Activated T-helper 17 cell treated with anti-CD3 and anti-CD28 coated beads, Interleukin-2, amount 50 U/mL, for 72 hours (primary cell): ENCODE measurements at places on chromosomes 5 and 9. TPM values are rescaled to one million over a fixed set of nuclear protein-coding genes. Genes with fewer than 3 reads are reported as not detected.
A peak's percentile ranks its signal among the peaks of the same experiment; 100 is the strongest.

DNA sequence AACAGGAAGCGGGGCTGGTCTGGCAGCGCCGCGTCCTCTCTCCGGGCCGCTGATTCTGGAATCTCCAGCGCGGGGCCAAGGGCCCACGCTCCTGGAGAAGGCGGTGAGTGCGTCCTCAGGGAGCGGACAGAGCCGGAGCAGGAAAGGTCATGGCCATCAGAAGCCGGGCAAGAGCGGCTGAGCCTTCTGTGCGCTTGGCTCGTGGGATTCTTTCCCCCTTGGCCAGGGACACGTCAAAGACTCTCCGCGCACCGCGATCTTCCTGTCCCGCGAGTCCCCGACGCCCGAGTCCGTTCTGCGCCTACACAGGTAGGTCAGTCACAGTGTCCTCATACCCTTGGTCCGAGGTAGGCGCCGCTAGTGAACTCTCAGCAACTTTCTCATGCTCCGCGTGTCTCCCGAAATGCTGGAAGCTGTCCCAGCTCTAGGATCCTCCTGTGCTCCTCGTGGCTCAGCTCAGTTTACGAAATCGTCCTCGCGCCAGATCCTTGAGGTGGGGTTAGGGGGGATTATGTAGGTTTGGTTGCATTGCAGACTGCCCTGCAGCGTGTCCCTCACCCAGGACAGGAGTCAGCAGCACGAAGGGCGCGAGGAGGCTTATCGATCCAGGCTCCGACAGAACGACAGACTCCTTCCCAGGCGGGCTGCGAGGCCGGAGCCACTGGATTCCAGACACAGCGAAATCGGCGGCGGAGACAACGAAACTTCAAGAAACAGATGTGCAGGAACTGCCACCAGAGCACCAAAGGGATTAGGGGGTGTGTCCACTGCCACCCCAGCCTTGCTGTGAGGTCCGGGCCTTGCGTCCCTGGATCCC lies 8.7 kb downstream of the LHX6 start:
- ATAC-seq: no peak

DNA sequence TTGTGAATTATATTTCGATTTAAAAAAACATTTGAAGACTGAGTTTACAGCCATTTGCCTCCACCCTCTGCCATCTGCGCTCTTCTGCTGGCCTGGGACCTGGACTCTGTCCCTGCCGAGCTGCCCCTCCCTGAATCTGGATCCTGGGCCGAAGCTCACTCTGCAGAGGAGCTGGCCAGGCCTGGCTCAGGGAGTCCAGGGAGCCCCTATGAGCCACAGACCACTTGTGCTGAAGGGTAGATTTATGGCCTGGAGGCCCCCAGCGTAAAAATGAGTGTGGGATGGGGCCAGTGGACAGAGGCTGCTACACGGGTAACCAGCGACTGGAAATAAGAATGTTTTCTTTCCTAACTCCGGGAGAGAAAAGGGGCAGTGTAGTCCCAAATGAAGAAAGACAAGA lies 129.8 kb downstream of the FGF18 start:
- no peak for ATAC-seq

Gene LIFR
- total RNA-seq: 0.16 TPM

DNA sequence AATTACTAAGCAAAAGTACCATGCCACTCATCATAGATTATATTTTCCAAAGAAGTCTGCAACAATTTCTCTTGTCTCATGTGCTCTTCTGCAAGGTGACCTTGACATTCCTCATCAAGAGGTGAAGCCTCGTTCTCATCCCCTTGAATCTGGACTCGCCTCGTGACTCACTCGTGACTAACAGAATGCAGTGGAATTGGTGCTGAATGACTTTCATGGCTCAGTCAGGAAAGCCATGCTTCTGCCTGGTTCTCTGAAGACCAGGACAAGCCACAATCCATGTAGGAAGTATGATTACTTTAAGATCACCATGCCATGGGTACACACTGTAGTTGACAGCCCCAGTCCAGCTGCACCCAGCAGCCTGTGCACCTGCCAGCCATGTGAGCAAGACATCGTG lies 335.8 kb downstream of the GADD45G start:
- ATAC-seq: no peak

DNA sequence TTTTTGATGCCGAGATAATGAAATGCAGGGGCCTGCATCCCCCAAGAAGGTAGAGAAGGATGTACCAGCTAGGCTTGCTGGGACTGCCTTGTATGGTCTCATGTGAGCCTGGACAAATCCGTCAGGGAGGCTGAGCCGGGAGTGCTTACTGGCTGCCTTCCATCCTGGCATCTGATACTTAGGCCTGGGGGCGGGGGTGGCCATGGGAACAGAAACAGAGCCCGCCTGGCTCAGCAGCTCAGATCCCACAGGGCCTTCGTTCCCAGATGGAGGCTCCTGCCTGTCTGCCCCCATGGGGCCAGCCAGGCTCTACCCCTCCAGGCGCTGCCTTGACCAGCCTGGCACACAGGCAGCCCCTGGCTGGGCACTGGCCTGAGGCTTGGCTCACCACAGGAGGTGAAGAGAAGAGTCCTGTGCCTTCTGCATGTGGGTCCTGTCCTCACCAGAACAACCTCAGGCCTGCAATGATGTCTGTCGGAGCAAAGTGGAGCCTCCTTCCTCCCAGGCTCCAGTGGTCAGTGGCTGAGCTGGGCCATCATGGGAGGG lies 10.5 kb upstream of the SPATA31E1 start:
- ATAC-seq: no peak

DNA sequence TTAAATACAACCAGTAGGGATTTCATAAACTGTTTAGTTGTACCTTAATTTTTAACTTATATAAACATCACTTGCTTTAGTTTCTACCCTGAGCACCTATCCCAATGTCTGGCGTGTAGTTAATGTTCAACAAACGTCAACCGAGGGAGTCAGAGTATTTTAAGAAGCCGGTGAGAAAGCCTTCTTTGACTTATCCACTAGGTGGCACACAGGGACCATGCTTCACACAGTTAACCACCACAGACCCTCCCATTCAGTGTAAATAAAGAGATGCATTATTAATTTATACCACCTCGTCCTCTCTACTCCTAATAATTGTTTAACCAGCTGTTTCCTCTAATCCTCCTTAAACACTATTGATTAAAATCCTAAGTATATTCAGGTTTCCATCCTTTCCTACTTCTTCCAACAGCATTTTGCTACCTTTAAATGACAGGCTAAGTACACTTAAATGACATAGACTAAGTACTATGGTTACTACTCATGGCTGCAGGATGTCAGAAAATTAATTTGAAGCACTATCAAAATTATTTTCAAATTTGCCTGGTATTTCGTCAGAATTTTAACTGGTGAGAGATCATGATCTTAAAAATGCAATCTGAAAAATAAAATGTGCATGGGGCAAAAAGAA lies 2.3 kb downstream of the HAPLN1 start:
- peak; percentile 46 for ATAC-seq

GRCh38 chr9:19431361-19432171 lies 22.8 kb downstream of the ACER2 start:
- no peak for ATAC-seq

Gene MSX2
- total RNA-seq: not detected

DNA sequence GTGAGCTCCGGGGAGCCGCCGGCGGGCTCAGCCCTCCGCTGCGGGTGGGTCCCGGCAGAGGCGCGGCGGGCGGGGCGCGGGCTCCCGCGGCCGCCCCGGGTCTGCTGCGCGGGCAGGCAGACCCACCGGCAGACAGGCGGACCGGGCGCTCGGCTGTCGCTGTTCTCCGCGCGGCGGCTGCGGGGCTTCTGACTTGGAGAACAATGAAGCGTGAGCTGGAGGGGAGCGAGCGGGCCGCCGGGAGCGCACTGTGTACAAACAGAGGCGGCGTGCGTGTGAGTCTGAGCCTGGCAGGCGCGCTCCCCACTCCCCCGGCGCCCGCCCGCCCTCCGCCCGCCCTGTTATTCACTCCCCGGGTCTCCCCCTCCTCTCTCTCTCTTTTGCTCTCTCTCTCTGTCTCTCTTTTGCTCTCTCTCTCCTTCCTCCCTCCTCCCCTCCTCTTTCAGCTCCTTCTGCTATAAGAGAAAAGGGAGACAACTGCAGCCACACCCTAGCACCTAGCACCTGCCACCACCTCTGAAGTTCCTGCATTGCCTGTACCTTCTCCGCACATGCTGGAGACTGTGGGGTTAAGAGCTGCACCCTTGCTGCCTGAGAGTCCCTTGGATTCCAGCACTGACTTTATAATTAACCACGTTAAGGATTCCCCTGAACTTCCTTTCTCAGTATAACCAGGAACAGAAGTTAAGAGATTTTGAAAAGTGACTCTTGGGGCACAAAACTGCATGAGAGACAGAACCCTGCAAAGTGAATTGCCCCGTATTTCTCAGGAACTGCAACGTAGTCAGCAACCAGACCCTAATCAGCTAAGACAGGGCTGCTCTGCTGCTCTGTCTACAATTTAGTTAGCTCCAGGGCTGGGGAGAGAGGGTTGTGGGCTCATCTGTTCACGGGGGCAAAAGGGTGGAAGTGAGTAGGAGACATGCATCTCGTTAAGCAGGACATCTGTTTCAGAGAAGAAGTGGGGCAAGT lies at the start of gene EDIL3:
Gene EDIL3 (minus strand): TSS at position 277 of the 972 bp plus-strand sequence. CDS start 506 bp downstream, outside the sequence.
- no peak for ATAC-seq
